ENCODE measurements at places on chromosomes 2 and 18. TPM values are rescaled to one million over a fixed set of nuclear protein-coding genes. Genes with fewer than 3 reads are reported as not detected.

DNA sequence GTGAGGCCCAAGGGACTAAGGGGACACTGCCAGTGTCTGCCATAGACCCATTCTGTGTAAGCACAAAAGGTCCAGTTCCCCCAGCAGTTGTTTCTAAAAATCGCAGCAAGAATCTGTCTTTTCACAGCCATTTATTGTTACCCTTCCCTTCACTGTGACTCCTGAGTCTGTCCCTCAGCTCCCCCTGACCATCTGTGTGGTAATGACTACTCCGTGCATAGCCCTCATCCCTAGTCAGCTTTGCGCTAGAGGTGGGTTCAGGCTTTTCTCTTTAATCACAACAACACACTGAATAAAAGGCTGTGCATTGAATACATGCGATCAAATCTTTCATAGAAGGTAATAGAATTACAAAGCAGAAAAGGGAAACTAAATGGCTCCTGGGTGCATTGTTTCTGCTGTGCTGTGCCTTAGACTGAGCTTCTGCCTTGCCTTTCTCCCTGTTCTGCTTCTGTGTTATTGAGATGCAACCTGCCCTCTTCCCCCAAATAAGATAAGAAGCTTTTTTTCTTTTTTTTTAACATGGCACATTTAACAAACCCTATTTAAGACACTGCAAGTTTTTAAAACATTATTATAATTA, 836.0 kb upstream of the CDH2 start:
- no peaks in the 10 kb centered on the region for H3K4me1 ChIP-seq
- H3K4me3 ChIP-seq: no peak overlapping the region
- no peak for DNase-seq
- no peaks in the 10 kb centered on the region for H3K27me3 ChIP-seq
- H3K27ac ChIP-seq: no peak overlapping the region
- H3K36me3 ChIP-seq: no peaks in the 10 kb centered on the region

- H3K4me3 ChIP-seq: no peak overlapping the region
- no peaks in the 10 kb centered on the region for H3K27me3 ChIP-seq
- no peak overlapping the region for H3K27ac ChIP-seq
Measured at GRCh38 chr2:148557844-148558436, 86.6 kb upstream of the EPC2 start.

- no peak overlapping the region for H3K4me3 ChIP-seq
- DNase-seq: no peak
- H3K27ac ChIP-seq: no peak overlapping the region
- H3K4me1 ChIP-seq: no peaks in the 10 kb centered on the region
- H3K27me3 ChIP-seq: no peaks in the 10 kb centered on the region
- no peaks in the 10 kb centered on the region for H3K36me3 ChIP-seq
Measured at GRCh38 chr2:62343636-62344337, 147.9 kb downstream of the B3GNT2 start.

GRCh38 chr18:57242285-57242684, 95.4 kb downstream of the BOD1L2 start:
- DNase-seq: no peak
- H3K36me3 ChIP-seq: no peaks in the 10 kb centered on the region
- H3K27me3 ChIP-seq: no peaks in the 10 kb centered on the region
- no peaks in the 10 kb centered on the region for H3K4me1 ChIP-seq

GRCh38 chr18:75076286-75076685, 132.7 kb downstream of the PTGR3 start:
- H3K27ac ChIP-seq: no peak overlapping the region
- H3K36me3 ChIP-seq: no peaks in the 10 kb centered on the region
- no peaks in the 10 kb centered on the region for H3K27me3 ChIP-seq
- peak; percentile 70 for DNase-seq
- H3K4me3 ChIP-seq: no peak overlapping the region

The SNORC gene
- total RNA-seq: not detected

The EGR4 gene
- not detected for total RNA-seq

The MOCOS gene
- 2.2 TPM for total RNA-seq

The PTGR3 gene
- 16.0 TPM for total RNA-seq

The NYAP2 gene
- total RNA-seq: 0.25 TPM

Data from vagina (tissue), 2 donors.